ENCODE measurements at places on chromosomes 6 and 20.

GRCh38 chr6:3287308-3287707 is 28.6 kb downstream of the PSMG4 start:
- no peak for DNase-seq

DNA sequence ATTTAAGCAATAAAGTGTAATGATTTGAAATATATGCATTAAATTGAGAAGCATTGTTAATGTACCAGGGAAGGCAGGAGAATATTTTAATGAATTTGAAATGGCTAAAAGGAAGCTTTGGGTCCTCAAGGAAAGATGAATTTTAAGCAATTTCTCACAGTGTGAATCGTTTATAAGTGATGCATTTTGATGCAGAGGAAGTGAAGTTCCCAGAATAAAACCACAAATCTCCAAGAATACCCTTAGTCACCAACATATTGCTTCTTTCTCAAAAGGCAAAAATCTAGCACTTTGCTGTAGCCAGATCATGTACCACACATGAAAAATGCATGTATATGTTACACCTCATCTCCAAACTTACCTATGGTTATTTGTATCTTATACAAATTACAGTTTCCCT is 11.7 kb downstream of the TPD52L1 start:
- DNase-seq = no peak

GRCh38 chr6:169098116-169098515 is 155.5 kb downstream of the THBS2 start:
- no peak for DNase-seq

DNA sequence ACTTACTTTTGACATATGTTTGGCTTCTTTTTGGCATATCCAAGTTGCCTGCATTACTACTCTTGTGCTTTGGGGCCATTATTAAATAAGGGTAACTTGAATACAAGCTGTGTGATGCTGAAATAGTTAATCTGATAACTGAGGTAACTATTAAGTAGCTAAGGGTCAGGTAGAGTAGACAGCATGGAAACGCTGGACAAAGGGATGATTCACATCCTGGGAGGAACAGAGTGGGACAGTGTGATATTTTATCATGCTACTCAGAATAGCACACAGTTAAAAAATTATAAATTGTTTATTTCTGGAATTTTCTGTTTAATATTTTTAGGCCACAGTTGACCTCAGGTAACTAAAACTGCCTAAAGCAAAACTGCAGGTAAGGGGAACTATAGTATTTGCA is 483.9 kb downstream of the RFPL4B start:
- DNase-seq = no peak

- DNase-seq = no peak
Measured at GRCh38 chr20:52242237-52243230, 51.0 kb upstream of the ZFP64 start.

GRCh38 chr6:34601706-34602105 is 45.6 kb upstream of the SPDEF start:
- no peak for DNase-seq

DNA sequence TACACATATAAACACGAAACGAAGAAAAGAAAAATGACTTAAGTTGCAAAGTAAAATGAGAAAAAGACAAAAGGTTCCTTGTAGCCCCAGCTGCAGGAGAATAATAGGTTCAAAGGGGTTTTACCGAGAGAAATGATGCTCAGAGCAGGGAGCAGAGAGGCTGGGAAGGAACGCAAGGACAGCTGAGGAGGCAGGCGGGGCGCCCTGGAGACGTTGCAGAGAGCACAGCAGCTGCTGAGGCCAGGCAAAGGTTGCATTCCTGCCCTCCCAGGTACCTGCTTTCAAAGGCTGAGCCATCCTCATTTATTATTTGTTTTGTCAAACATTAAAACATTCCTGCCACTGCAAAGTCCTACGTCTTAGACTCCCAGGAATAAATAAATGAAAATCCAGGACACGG is 16.2 kb upstream of the VAPB start:
- peak; percentile 60 for DNase-seq

DNA sequence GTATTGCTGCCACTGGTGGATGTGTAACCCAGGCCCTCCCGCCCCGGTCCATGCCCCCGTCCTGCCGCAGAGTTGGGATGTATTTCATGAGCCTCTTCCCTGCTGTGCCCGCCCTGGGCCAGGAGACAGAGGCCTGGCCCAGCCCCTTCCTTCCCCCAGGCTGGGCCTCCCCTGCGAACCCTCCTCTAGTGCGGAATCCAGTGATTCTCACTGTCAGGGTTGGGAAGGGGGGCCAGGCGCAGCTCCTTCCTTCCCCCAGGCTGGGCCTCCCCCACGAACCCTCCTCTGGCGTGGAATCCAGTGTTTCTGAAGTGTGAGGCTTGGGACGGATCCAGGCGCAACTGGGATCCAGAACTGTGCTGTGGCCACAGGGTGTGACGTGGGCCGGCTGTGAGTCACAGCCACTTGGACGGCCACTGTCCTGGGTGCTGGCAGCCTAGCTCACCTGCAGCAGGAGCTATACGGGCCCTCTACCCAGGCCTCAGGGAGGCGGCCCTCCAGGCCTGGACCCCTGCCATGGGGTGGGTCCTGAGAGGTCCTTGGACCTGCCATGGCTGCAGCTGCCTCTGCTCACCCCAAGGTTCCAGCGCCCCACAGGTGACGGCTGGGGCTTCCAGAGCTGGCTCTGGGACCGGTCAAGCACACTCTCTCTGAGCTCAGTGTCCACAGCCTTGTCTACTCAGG is 28.3 kb downstream of the COL20A1 start:
- no peak for DNase-seq

DNA sequence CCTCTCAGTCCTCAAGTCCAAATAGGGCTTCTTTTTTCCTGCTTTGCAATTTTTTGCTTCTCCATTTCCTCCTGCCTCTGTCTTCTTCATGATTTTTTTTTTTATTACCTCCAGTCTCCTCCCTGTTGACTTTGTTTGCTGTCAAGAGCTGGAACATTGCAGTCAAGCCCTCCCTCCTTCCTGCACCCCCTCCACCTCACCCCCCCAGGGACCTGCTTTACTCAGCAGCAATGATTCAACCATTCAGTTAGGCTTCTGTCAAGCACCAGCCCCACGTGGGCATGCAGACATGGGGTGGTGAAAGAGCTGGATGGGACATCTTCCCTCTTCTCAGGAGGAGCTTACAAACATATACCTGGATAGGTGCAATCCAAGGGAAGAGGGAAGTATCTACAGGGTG is 142.4 kb downstream of the LRFN2 start:
- DNase-seq = no peak

DNA sequence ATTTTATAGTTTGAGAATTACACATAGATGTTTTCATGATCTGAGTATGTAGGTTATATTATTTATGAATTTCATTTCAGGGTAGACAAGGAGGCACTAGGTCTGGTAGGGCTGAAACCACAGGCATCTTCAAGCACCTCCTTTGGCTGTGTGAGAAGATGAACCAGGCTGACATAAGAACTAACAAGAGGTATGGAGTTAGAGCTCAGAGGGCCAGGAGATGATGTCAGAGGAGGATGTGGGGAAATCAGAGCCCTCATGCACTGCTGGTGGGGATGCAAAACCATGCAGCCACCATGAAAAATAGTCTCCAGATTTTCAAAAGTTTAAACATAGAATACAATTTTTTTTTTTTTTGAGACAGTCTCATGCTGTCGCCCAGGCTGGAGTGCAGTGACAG is 13.6 kb upstream of the RIPOR3 start:
- no peak for DNase-seq

- DNase-seq = peak; percentile 59
Measured at GRCh38 chr6:33904050-33904746, 100.4 kb upstream of the MLN start.

- DNase-seq = no peak
Measured at GRCh38 chr6:43734294-43734665, 35.7 kb upstream of the VEGFA start.

GRCh38 chr6:45667300-45667699 is 289.6 kb upstream of the SUPT3H start:
- no peak for DNase-seq
